AG04449 (cell line): ENCODE measurements at places on chromosomes 12 and 14.

DNA sequence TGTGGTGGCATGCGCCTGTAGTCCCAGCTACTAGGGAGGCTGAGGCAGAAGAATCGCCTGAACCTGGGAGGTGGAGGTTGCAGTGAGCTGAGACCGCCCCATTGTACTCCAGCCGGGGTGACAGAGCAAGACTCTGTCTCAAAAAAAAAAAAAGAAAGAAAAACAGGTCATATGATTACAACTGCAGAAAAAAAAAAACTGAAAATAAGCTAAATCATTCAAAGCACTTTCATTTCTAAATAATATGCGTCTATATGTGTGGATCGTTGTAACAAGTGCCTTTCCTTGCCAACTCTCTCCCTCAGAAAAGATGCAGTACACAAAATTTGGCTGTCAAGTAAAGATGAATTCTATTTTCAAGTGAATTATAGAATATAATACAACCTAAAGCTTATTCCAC is 42.4 kb downstream of the ATXN2 start:
- DNase-seq, result no peak

DNA sequence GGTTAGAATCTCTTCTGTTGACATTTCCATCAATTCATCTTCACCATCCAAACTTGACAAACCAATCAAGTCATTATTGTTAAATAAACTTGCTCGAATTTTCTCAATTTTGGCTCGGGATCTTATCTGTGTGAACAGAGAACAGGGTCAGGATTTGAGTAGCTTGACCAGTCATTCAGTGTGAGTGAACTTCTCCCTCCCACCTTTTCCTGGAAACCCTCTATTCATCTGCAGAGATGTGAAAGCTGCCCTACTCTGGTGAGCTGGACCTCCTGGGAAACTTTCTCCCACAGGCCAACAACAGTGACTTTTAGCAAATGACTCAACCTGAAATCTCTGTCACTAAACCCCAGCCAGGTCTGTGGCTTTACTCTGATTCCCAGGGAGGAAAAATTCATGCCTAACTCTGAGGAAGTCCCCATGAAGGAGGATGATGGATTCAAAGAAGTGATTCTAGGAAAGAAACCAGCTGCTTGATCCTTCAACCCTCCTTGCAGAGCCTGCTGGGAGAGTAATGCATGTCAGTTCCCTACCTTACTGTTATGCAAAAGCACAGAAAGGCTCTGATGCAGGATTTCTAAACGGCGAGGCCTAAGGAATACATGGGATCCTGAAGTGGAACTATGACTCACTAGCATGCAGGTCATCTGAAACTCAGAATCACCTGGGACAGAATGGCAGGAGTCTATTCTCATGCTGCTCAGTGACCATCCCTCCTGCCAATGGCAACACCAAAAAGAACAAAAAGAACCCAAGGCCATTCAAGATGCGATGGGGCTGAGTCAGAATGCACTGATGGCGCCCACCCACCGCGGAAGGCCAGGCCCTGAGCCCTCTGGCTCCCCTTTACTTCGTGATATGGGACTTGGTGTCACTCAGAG is 58.0 kb downstream of the TRAFD1 start:
- no peak for DNase-seq

GRCh38 chr12:87155621-87156020 is 873.6 kb downstream of the C12orf50 start:
- DNase-seq, result peak; percentile 23

DNA sequence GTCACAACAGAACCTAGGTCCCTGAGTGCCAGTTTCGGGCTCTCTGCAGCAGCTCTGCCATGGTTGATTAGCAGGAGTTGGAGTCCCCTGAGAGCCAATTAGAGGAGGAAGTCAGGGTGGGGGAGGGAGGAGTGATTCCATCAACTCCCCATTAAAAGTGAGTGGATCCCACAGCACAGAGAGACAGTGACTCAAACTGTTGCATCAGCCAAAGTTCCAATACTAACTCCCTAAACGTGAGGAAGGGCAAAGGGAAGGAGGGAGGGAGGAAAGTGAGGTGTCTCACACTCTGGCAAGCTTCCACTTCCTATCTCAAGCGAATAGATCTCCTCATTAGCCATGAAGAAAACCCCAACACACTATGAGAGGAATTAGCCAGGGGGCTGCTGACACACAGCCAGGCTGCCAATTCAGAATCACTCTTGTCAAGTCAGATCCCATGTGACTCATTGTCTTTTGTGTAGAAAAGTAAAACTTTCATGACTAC is 23.6 kb downstream of the OR11H4 start:
- DNase-seq, result no peak

- DNase-seq, result no peak
These were observed 32.7 kb downstream of the RBM25 start for GRCh38 chr14:73091044-73091443.

DNA sequence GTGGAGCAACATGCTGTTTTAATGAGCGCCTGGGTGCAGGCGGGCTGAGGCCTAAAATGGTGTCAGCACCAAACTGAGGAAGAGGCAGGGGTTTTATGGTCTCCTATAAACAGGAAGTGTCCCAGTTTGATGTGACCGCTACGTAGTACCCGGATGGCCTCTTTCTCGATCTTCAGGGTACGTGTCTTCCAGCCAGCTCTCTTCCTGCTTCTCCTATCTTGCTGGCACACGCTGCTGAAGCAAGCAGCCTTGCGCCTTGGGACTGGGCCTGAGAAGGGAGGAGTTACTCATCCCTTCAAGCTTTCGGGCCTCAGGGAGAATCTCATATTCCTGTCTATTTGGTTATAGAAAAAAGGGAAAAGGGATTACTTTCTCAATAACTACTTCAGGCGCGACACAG is 28.2 kb upstream of the RNASE1 start:
- DNase-seq, result no peak

- DNase-seq, result peak; percentile 73
These were observed 26.2 kb upstream of the PDE3A start for GRCh38 chr12:20342111-20342510.

DNA sequence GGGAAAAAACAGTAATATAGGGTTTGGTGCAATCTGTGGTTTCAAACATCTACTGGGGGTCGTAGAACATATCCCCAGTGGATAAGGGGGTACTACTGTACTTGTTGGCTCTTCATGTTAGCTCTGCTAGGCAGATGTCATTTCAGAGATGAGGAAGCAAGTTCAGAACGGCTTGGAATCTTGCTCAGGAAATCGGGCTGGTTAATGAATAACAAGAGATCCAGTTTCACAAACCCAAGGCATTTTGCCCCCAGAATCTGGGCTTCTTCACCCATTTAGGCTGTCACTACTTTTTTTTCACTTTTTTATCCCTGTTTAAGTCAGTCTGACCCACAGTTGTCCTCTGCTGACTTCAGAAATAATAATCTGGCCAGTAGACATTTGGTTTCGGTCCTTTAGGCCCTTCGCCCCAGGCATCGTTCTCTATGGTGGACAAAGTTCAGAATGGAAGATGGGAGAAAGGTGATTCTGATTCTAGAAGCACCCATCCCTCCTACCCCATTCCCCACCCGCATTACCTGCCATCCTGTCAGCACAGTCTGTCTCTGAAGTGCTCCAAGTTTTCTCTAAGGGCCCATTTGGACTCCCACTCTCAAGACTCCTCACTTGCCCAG is 4.5 kb downstream of the SUOX start:
- DNase-seq, result no peak

- DNase-seq, result no peak
These were observed 52.2 kb downstream of the ST8SIA1 start for GRCh38 chr12:22282283-22282682.

GRCh38 chr12:119202544-119202943 is 23.8 kb downstream of the HSPB8 start:
- DNase-seq, result no peak

DNA sequence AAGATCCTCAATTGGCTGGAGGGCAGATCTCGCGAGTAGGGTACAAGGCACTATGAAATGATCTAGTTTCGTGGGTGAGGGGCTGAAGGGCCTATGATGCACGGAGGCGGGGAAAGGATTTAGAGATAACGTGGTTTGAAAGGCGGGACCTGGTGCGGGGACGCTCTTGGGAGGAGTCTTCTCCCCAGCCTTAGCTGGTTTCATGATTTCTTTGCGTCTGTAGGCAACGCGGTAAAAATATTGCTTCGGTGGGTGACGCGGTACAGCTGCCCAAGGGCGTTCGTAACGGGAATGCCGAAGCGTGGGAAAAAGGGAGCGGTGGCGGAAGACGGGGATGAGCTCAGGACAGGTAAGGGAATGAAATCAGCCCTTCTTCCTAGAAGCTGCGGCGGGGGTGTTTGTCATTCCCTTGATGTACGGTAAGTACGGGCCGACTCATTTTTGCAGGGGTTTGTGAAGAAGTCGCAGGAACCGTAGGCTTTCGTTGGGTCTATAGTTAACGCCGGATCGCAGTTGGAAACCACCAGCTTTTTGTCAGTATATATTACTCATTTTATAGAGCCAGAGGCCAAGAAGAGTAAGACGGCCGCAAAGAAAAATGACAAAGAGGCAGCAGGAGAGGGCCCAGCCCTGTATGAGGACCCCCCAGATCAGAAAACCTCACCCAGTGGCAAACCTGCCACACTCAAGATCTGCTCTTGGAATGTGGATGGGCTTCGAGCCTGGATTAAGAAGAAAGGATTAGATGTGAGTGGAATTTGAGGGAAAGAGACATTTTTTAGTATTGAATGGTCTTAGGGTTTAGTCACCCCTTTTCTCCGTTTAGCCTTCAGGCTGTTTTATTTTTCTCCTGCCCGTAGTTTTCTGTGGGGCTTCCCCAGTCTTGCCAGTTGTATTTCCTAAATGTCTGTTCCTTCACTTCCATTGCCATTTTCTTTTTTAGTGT is 602 bp downstream of the APEX1 start:
- peak; percentile 57 for DNase-seq
